ENCODE measurements at places on chromosomes 2 and 18. TPM values are rescaled to one million over a fixed set of nuclear protein-coding genes. Genes with fewer than 3 reads are reported as not detected.

The INPP5D gene
- 33.3 TPM for total RNA-seq

The OTOS gene
- not detected for total RNA-seq

The TIA1 gene
- 110 TPM for total RNA-seq

The PARD3B gene
- 32.5 TPM for total RNA-seq

The AGXT gene
- total RNA-seq = not detected

The SPDYA gene
- 1.5 TPM for total RNA-seq

The GAD1 gene
- total RNA-seq = not detected

The EXOC6B gene
- total RNA-seq = 35.2 TPM

The BMP10 gene
- total RNA-seq = 1.4 TPM

The TLX2 gene
- total RNA-seq = not detected

The CABLES1 gene
- 39.5 TPM for total RNA-seq

GRCh38 chr18:24860978-24861680 is 400.7 kb downstream of the HRH4 start:
- no peak for DNase-seq

- DNase-seq = no peak
These were observed 3.5 kb upstream of the NAGK start for GRCh38 chr2:71064754-71065621.

DNA sequence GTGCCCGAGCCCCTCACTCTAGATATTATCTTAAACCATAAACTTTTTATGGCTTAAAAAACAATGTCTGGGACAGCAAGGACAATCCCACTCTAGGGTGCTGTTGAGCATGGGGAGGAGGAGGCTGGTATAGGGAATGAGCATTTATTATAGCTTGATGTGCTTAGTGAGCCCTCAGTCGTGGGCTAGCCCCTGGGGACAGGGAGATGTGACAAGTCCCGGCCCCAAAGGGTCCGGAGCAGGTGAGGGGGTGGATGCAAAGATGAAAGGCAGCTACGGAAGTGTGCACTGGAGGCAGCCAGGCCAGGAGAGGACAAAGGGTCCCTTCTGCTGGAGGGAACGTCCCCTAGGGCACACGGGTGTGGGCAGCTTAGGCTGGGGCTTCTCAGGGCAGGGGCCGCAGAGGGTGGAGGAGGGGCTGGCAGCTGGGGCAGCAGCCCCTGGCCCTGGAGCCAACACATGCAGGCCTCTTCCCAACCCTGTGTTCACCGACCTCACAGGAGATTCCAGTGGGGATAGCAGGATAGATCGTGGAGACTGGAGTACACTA is 106.3 kb upstream of the GPC1 start:
- no peak for DNase-seq

DNA sequence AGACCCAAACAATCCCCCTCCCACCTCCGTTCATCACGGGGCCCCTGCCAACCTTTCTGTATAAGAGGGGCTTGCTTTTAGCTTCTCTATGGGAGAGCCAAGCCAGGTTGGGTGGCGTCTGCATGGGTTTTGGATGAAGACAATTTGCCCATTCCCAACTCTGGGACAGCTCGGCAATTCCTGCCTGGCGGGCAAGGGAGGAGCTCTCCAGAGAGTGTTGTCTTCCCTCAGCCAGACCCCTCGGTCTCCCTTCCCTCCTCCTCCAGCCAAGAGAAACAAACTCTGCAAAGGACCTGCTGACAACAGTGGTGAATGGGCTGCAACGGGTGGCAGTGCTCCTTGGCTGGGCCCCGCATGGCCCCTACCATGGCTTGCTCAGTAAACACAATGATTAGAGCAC is 267.2 kb upstream of the HDAC4 start:
- no peak for DNase-seq

DNA sequence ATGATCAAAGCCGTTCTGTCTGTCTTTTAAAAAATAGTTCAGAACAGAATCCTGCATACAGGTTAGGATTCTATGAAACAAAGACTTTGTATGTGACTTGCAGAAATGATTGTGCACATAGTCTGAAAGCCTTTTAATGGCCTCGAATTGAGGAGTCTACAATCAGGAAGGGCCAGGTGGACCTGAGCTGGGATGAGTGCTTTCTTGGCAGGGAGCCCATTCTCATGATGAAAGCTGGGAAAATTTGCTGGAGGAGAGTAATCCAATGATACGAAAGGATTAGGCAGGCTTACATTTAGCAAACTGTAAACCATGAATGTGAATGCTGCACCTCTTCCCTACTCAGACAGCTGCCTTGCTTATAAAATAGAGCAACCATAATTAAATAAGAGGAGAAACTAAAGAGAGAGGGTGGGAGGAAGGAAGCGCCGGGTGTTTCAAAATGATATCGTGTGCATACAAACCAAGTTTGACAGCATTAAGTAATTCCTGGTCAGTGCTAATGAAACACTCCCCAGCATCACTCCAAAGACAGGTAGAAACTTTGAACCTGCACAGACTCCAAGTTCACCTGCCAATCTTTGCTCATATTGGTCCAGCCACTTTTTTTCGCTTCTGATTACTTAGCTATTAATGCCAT is 23.7 kb upstream of the CXCR4 start:
- DNase-seq = no peak

DNA sequence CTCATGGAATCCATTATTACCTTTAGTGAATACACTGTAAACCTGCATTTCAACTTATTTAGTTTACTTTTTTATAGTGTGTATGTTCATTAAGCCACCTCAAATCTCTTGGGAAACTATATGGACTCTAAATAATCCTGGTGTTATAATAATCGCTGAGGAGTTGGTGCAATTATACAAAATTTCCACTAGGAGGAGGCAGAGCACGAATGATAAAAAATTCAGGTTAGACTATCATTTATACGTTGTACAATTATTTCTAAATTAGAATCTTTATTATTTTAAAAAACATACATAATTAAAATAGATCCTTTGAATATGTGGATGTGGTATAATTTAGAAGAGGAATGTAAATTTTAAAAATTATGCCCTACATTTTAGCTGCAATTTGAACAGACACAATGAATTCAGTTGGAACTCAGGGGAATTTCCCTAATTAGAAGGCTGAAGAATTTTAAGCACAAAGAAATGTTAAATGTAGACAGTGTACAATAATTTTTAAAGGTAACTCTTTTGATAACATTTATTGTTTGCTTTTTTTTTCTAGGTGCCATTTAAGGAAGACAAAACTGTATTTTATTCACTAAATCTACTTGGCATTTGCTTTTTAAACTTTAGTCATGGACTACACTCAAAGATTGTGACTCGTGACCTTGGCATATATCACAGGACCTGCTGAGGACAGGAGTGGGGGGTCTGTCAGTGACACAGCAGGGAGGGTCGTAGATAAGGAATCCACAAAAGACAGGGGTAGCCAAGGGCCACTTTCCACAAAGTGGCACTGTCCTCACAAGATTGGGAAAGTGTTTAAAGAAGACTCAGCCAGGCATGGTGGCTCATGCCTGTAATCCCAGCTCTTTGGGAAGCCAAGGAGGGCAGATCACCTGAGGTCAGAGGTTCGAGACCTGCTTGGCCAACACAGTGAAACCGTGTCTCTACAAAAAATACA is 45.5 kb downstream of the RAB12 start:
- no peak for DNase-seq

GRCh38 chr2:155525199-155525598 is 807.3 kb downstream of the NR4A2 start:
- no peak for DNase-seq

DNA sequence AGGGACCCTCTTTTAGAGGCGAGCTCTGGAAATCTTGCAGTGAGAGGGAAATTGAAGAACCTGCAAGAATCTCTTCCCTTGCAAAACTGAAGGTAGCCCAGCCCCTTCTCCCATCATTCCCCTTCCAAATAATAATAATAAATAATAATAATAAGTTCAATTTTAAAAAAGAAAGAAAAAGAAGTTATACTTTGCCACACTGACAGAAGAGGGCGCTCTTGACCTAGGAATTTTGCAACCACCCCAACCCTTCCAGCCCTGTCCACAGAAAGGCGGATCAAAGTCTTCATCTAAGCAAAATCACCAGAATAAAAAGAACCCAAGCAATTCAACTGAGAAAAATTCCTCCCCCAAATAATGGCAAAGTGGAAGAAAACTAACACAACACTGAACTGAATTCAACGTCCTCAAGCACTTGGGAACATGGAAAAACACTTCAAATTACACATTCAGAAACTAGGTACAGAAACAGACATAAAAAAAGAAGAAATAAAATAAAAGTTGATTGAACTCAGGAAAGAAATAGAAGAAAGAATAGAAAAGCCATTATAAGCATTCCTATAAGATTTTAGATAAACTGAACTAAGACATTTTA is 98.9 kb upstream of the GLS start:
- DNase-seq = no peak

GRCh38 chr2:216615298-216616082 is 17.7 kb upstream of the IGFBP2 start:
- no peak for DNase-seq

GRCh38 chr2:129233751-129234406 is 745.6 kb upstream of the RAB6C start:
- no peak for DNase-seq

DNA sequence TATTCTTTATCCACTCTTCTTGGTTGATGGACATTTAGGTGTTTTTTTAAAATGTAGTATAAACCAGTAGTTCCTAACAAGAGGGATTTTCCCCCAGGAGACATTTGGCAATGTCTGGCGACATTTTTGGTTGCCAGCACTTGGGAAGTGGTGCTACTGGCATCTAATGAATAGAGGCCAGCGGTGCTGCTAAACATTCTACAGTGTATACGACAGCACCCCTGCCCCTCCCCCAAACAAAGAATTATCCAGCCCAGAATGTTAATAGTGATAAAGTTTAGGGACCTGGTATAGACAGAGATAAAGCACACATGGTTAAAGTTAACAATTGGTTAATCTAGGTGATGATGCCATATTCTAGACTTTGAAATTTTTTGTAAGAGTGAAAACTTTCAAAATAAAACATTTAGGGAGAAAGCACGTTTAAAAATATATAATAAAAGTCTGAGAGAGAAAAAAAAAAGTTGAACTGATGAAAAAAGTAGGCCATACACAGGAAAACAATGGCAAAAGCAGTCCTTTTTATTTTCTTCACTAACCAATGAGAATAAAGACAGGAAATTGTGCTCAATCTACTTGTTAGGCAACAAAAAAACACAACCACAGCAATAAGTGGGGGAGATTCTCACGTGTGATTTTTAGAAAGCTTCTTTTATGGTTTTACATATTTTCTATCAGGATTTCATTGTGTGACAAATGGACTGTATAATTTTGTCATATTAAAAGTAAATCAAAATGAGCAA is 14.8 kb downstream of the FBXO48 start:
- no peak for DNase-seq

DNA sequence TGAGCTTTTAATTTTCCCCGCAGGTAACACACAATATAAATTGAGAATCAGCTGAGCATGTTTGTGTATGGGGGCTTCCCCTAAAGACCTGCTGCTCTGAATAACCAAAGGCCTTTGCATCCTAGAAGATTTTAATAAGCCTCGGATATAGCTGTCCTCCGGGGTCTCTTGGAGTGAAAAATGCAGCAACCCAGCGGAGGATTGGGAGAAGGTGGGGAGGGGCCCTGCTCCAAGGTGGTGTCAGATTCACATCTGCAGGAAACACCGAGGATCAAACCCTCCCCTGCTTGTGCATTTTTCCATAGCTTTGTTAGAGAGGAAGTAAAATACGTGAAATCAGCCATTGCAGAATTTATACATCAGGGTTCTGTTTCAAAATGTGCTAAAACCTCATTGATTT is 63.0 kb upstream of the OTOF start:
- DNase-seq = peak; percentile 18

- no peak for DNase-seq
These were observed 68.1 kb downstream of the C1D start for GRCh38 chr2:67994716-67995115.

DNA sequence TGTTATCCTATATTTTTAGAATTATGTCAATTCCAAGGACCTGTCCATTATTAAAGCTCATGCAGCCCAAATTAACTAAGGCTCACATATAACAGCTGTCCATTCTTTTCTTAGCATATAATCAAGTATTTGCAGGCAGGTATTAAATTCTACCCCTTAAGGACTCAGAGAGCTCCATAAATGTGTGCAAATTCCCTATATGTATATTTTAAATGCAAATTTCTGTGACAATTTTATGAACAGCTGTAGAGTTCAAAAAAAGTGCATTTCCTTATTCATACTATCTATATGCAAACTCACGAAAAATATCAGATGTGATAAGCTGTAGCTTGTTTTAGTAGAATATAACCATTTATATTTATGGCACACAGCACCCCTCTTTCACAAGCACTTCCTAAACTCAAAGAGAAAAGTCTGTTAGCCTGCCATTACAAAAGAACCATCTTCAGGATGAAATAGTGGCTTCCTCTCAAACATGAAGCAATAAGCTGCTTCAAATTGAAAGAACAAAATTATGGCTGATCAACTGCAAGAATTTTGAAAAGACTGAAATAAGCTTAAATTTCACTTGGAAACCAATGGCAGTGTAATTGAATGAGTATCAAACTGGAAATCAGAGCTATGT is 155.0 kb upstream of the REG3G start:
- DNase-seq = no peak

GRCh38 chr2:639703-640102 is 37.5 kb downstream of the TMEM18 start:
- no peak for DNase-seq

GRCh38 chr18:34929336-34929780 is 111.9 kb upstream of the MAPRE2 start:
- no peak for DNase-seq

DNA sequence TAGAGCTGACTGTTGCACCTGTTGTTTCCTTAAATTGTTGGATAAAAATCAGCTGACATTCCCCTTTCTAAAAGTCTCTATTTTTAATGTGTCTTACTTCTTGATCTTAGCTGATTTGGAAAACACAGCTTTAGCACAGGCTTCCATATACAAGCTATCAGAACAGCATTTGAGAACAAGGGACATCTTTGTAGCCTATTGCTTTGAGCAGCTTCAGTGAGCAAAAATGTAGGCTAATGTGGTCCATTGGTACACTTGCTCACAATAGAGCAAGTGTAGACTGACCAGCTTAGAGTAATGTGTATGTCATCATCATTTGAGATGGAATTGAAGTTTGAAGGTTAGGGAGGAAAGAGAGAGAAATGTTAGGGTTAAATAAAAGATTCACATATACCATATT is 7.0 kb downstream of the INPP1 start:
- no peak for DNase-seq

DNA sequence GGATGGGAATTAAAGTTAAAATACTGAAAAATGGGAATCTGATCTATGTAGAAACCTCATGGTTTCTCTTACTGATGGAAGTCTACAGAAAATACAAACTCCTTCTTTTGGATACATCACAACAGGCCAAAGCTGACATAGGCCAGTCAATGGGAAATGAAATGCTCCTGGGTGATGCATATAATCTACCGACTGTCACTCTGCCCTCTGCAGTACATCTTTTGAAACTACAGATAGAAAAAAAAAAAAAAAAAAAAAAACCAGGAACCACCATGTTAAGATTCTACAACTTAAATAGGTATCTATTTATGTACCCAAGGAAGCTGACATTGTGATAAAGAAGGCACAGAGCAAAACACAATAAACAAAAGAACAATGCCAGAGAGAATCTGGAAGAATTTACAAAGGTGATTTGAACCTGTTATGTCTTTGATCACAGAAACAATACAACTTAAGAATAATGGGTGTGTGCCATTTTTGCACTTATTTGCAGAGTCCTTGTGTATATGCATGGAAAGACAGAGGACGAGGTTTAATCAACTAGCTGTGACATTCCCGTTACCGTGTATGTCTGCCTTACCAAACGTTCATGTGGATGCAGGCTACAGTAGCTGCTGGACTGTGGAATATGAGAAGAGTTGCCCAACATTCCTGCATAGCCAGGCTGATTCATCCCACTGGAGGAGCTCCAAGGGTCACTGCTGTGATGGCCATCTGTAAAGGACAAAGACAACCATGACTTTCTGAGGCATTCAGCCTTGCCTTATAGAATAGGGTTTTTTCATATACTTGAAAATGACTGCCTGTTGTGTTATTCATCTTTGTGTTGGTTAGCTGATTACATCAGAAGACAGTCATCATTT is 312.7 kb downstream of the TCF4 start:
- DNase-seq = no peak

Data from upper lobe of right lung (tissue), 1 donor.